ENCODE measurements at places on chromosomes 7 and 10. TPM values are rescaled to one million over a fixed set of nuclear protein-coding genes. Genes with fewer than 3 reads are reported as not detected.

The NEBL gene
- total RNA-seq: not detected

The VWC2 gene
- total RNA-seq: not detected

DNA sequence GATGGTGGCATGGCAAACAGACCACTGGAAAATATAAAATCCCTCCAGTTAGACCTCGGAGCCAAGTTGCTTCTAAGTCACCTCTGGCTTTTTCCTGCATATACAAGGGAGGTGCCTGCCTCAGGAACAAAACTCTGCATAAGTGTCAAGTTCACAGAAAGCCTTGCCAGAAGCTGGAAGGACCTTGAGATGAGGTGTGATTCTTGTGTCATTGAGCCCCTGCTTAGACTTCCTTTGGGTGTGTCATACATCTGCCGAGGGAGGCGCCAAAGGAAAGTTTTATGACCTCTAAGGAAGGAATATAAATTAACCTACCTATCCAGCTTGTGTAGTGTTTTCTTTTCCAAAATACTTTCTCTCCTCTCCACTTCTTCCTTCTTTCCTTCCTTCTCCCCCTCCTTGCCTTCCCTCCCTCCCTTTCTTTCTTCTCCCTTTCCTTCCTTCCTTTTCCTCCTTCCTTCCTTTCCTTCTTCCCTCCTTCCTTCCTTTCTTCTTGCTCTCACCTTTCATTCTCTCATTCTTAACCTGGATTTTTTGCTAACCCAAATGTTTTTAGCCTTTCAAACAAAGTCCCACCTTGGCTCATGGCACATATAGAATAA is 75.2 kb downstream of the TRIL start:
- H3K36me3 ChIP-seq: no peaks in the 10 kb centered on the region
- H3K27ac ChIP-seq: no peak overlapping the region
- H3K4me3 ChIP-seq: no peak overlapping the region
- H3K27me3 ChIP-seq: peaks cover 30% of the 10 kb centered on the region

- no peaks in the 10 kb centered on the region for H3K27me3 ChIP-seq
- no peaks in the 10 kb centered on the region for H3K4me1 ChIP-seq
- no peak overlapping the region for H3K4me3 ChIP-seq
- DNase-seq: no peak
- no peak overlapping the region for H3K27ac ChIP-seq
- no peaks in the 10 kb centered on the region for H3K36me3 ChIP-seq
Observed at GRCh38 chr7:51238981-51239495, 77.6 kb downstream of the COBL start.

DNA sequence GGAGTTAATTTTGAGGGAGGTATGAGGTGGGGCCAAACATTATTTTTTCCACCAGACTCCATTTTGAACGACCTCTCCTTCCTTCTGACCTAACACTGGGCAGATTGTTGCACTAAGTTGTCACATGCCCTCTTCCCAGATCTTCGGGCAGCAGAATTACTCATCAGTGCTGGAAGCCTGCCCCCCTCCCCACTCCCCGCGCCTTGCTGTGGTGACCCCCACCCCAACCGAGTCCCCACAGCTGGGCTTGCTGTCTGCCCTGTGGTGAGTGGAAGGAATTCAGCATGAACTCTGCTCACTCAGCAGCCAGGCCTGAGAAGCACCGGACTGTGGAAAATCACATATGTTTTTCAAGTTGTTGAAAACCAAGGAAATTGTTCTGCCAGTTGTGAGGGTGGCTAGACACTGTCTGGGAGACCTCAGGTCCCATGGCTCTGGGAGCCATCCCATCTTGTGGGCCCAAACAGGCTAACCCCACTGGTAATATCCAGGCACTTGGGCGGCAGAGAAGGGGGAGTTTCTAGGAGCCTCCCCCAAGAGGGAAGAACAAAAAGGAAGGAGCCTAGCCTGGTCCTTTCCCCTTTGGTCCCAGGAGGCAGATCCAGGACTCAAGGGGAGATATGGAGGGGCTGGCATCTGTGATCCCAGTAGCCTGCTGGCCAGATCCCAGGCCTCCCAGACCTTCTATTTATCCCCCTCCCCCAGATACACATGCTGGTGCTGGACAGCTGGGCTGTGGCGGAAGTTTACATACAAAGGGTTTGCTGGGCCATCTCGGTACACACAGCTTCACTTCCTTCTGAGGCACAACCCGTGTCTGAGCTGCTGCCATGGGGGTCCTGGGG is 3.5 kb upstream of the AEBP1 start:
- peaks cover 2% of the 10 kb centered on the region for H3K27me3 ChIP-seq
- H3K36me3 ChIP-seq: no peaks in the 10 kb centered on the region
- DNase-seq: no peak
- H3K4me1 ChIP-seq: peaks cover 77% of the 10 kb centered on the region
- peak overlapping the region; percentile 82 for H3K27ac ChIP-seq

- peak overlapping the region; percentile 12 for H3K4me3 ChIP-seq
- H3K4me1 ChIP-seq: peaks cover 35% of the 10 kb centered on the region
- no peak overlapping the region for H3K27ac ChIP-seq
- no peaks in the 10 kb centered on the region for H3K27me3 ChIP-seq
- DNase-seq: no peak
- H3K36me3 ChIP-seq: peaks cover 56% of the 10 kb centered on the region
Observed at GRCh38 chr10:100983868-100984671, 3.2 kb downstream of the MRPL43 start.

- peaks cover 4% of the 10 kb centered on the region for H3K27me3 ChIP-seq
- H3K4me3 ChIP-seq: no peak overlapping the region
- no peaks in the 10 kb centered on the region for H3K4me1 ChIP-seq
- H3K36me3 ChIP-seq: no peaks in the 10 kb centered on the region
Observed at GRCh38 chr7:43439631-43440401, 143.1 kb upstream of the STK17A start.

DNA sequence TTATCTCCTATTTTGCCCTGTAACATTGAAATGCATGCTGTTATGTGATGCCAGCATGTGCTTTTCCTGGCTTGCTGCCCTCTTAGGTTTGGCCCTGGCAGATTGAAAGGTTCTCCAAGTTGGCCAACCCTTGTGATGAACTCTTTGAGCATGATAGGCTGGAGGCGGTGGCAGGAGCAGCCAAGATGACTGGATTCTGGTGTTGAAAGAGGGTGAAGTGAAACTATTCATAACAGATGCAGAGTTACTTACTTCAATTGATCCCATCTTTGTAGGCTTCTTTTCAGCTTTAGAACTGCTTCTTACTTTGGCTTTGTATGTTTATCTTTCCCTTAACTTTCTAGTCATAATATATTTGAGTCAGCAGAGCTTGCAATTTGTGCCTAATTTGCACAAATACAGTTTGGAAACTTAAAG is 57.6 kb downstream of the BICC1 start:
- H3K27me3 ChIP-seq: no peaks in the 10 kb centered on the region
- DNase-seq: no peak
- H3K36me3 ChIP-seq: no peaks in the 10 kb centered on the region

GRCh38 chr7:91434836-91435235 is 170.6 kb downstream of the FZD1 start:
- no peaks in the 10 kb centered on the region for H3K4me1 ChIP-seq
- DNase-seq: no peak
- no peak overlapping the region for H3K4me3 ChIP-seq
- no peaks in the 10 kb centered on the region for H3K27me3 ChIP-seq

DNA sequence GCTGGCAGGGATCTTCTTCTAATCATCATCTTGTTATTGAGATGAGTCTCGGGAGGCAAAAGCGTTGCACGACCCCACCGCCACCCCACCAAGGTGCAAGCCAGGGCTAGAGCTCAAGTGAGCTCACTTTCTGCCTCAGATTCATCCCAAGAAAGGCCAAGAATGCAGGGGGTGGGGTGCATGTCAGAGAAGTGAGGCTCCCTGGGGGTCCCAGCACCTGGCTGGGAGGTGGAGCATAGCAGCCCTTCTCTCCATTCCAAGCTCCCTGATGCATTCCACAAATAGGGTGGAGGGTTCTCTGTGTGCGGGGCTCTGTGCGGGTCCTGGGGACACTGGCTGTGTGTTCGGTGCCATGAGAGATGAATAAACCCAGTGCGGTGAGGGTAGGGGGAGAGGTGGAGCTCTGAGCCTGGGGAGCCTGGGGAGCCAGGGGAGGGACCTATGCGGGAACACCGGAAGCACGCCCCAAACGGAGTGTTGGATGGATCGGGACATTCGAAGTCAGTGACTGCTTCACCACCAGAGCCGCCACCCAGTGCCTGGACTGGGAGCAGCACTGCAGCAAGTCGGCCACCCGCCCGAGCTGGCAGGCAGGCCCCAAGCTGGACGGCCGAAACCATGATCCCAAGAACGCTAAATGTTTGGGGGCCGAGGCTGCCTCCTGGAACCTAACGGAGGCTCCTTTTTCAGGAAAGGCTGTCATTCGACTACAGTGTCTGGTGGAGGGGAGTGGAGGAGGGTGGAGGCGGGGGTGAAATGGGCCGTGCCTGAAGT is 17.9 kb upstream of the HMX3 start:
- H3K4me3 ChIP-seq: no peak overlapping the region
- no peaks in the 10 kb centered on the region for H3K4me1 ChIP-seq
- peaks cover 55% of the 10 kb centered on the region for H3K27me3 ChIP-seq
- H3K27ac ChIP-seq: no peak overlapping the region
- H3K36me3 ChIP-seq: no peaks in the 10 kb centered on the region

DNA sequence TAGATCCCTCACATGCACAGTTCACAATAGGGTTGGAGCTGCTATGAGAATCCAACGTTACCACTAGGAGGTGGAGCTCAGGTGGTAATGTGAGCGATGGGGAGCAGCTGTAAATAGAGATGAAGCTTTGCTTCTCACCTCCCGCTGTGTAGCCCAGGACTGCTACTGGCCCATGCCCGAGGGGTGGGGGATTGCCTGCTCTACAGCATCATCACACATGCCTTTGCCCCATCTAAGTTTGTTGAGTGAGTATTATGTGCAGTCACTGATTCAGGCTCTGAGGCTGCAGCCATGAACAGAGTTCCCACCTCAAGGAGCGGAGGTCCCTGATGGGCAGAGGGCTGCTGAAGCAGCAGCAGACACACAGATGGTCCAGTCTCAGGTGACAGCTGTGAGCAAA is 94.1 kb downstream of the CHST15 start:
- H3K4me3 ChIP-seq: no peak overlapping the region
- H3K36me3 ChIP-seq: no peaks in the 10 kb centered on the region
- H3K4me1 ChIP-seq: peaks cover 35% of the 10 kb centered on the region

- H3K4me1 ChIP-seq: peaks cover 56% of the 10 kb centered on the region
- peak overlapping the region; percentile 15 for H3K4me3 ChIP-seq
- peak overlapping the region; percentile 87 for H3K27ac ChIP-seq
- H3K36me3 ChIP-seq: no peaks in the 10 kb centered on the region
- DNase-seq: no peak
Observed at GRCh38 chr10:3902809-3903410, 117.9 kb upstream of the KLF6 start.

GRCh38 chr7:47587976-47588375 is 6.1 kb upstream of the TNS3 start:
- no peaks in the 10 kb centered on the region for H3K27me3 ChIP-seq
- no peak overlapping the region for H3K27ac ChIP-seq
- DNase-seq: no peak
- no peak overlapping the region for H3K4me3 ChIP-seq
- H3K36me3 ChIP-seq: no peaks in the 10 kb centered on the region

Data from activated B cell treated with CpG ODN at 0.5 μM for 24 hours (primary cell).